ENCODE measurements at places on chromosomes 3 and 15. TPM values are rescaled to one million over a fixed set of nuclear protein-coding genes. Genes with fewer than 3 reads are reported as not detected.

DNA sequence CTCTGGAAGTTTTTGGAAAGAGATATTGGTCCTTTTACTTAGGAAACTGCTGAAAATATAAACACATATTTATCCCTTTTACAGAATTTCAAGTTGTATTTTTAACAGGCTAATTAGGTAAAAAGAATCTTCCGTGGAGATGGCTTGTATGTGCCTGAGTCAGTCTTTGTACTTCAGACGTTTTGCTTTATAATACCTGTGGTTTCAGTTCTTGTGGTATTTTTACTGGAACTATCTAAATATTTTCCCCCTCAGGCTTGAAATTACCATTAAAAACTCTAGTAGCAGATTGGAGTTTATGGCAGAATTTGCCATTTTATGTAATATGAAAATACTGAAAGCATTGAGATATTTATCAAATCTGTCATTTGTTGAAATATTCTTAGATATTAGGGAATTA lies 151.6 kb upstream of the CGNL1 start:
- no peaks in the 10 kb centered on the region for H3K27me3 ChIP-seq
- no peak overlapping the region for H3K27ac ChIP-seq
- H3K4me3 ChIP-seq: no peak overlapping the region
- no peak for DNase-seq
- peaks cover 17% of the 10 kb centered on the region for H3K4me1 ChIP-seq
- H3K36me3 ChIP-seq: no peaks in the 10 kb centered on the region

ADGRG7 gene
- total RNA-seq: not detected

GXYLT2 gene
- total RNA-seq: 0.72 TPM

GRCh38 chr3:132535575-132536441 lies 61.3 kb upstream of the ACKR4 start:
- peaks cover 5% of the 10 kb centered on the region for H3K4me1 ChIP-seq
- no peak overlapping the region for H3K4me3 ChIP-seq
- DNase-seq: peak; percentile 80
- H3K27ac ChIP-seq: no peak overlapping the region

LMAN1L gene
- not detected for total RNA-seq

MTFMT gene
- total RNA-seq: 18.2 TPM

DNA sequence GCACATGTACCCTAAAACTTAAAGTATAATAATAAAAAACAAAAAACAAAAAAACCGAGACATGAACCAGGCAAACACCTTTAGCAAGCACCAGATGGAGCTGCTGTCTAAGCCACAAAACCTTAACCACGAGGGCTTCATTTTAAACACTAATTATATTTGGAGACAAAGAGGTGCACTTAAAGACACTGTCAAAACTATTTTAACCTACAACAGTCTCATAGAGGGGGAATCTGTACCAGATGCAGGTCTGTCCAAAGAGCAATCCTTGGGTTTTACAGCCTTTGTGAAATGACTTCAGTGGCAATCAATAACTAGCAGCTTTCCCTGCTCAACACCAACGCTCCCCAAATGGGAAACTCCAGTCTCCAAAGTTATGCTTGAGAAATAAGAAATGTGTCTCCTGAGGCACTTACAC lies 115.7 kb upstream of the TSPAN3 start:
- H3K36me3 ChIP-seq: peaks cover 2% of the 10 kb centered on the region
- H3K4me1 ChIP-seq: peaks cover 32% of the 10 kb centered on the region
- no peaks in the 10 kb centered on the region for H3K27me3 ChIP-seq
- DNase-seq: no peak
- H3K4me3 ChIP-seq: no peak overlapping the region

DNA sequence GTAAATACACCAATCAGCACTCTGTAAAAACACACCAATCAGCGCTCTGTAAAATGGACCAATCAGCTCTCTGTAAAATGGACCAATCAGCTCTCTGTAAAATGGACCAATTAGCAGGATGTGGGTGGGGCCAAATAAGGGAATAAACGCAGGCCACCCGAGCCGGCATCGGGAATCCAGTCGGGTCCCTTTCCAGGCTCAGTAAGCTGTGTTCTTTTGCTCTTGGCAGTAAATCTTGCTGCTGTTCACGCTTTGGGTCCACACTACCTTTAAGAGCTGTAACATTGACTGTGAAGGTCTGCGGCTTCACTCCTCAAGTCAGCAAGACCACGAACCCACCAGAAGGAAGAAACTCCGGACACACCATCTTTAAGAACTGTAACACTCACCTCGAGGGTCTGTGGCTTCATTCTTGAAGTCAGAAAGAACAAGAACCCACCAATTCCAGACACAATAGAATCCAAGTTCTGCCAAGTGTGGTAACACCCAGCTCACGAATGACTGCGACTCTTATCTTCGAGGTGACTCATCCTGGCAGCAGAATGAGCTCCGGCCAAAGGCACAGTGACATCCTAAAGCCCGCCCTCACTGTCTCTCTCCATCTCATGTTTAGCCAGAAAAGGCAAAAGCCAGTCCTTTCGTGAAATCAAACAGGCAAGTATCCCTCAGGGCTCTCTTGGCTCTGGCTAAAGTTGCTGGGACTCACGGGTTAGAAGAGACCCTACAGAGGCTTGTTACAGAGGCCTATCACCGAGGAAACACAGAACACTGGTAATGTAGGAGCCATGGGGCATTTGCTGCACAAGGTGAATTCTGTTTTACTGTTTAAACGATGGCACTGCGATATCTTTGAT lies 155.2 kb downstream of the FAM43A start:
- no peaks in the 10 kb centered on the region for H3K36me3 ChIP-seq
- H3K27ac ChIP-seq: no peak overlapping the region
- no peaks in the 10 kb centered on the region for H3K27me3 ChIP-seq

GRCh38 chr3:150687613-150688012 lies 16.1 kb downstream of the ERICH6 start:
- no peaks in the 10 kb centered on the region for H3K36me3 ChIP-seq
- H3K4me1 ChIP-seq: no peaks in the 10 kb centered on the region
- no peak overlapping the region for H3K27ac ChIP-seq
- no peaks in the 10 kb centered on the region for H3K27me3 ChIP-seq

DNA sequence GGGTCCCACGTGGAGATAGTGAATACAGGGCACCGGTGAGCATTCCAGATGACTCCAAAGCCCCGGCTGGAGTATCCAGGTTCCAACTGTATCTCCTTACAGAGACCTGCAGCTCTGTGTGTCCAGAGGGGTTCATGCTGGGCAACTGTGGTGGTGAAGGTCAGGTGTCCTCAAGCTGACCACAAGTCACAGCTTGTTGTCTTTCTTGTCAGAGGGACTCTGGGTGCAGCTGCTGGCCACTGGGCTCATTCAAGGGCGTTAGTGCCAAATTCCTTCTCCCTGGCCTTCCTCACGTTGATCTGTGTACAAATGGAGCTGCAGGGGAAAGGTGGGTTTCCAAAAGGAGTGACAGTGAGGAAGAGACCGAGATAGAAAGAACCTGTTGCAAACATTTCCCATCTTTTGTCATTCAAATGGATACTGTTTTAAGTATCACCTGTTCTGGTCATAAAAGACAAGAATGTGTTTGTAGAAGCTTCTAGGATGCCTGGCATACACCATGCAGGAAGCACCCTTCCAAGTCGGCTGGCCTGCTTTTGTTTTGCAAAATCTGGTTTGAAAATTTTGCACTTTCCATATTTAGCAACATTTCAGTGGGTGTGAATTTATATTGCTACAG lies 52.5 kb downstream of the CEMIP start:
- no peak for DNase-seq
- H3K27me3 ChIP-seq: no peaks in the 10 kb centered on the region
- H3K4me3 ChIP-seq: no peak overlapping the region
- no peaks in the 10 kb centered on the region for H3K36me3 ChIP-seq

GRCh38 chr3:134494495-134494894 lies 8.6 kb downstream of the CEP63 start:
- no peak overlapping the region for H3K27ac ChIP-seq
- no peaks in the 10 kb centered on the region for H3K4me1 ChIP-seq
- H3K36me3 ChIP-seq: peaks cover 13% of the 10 kb centered on the region
- H3K27me3 ChIP-seq: no peaks in the 10 kb centered on the region
- DNase-seq: no peak
- H3K4me3 ChIP-seq: no peak overlapping the region

GRCh38 chr3:23595851-23596250 lies 209.9 kb upstream of the UBE2E1 start:
- no peaks in the 10 kb centered on the region for H3K36me3 ChIP-seq
- no peaks in the 10 kb centered on the region for H3K4me1 ChIP-seq
- no peak overlapping the region for H3K4me3 ChIP-seq
- no peak overlapping the region for H3K27ac ChIP-seq
- H3K27me3 ChIP-seq: no peaks in the 10 kb centered on the region

CAMP gene
- not detected for total RNA-seq

HRG gene
- total RNA-seq: 0.30 TPM

DNA sequence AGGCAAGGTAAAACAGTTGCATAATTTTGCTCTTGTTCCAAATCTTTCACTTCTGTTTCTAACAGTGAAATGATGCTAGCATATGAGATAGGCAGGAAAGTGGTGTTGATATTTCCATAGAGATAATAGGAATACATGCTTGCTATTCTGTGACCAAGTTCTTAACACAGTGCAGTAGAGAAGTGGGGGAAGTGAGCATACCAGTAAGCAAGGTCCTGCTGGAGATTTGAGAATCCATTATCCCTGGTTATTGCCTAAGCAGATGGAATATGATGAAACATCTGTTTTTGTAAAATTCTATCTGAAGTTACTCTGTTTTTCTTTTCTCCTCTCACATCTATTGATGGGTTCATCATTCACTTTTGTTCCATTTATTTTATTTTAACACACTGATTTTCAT lies 28.7 kb downstream of the USP8 start:
- H3K36me3 ChIP-seq: peaks cover 41% of the 10 kb centered on the region
- no peaks in the 10 kb centered on the region for H3K4me1 ChIP-seq
- no peak overlapping the region for H3K27ac ChIP-seq
- H3K27me3 ChIP-seq: no peaks in the 10 kb centered on the region
- H3K4me3 ChIP-seq: no peak overlapping the region
- no peak for DNase-seq

MOBP gene
- total RNA-seq: not detected

- H3K4me1 ChIP-seq: peaks cover 7% of the 10 kb centered on the region
- H3K4me3 ChIP-seq: no peak overlapping the region
- no peak for DNase-seq
- H3K27ac ChIP-seq: no peak overlapping the region
These were observed 15.0 kb upstream of the FYCO1 start for GRCh38 chr3:46010519-46011113.

DNA sequence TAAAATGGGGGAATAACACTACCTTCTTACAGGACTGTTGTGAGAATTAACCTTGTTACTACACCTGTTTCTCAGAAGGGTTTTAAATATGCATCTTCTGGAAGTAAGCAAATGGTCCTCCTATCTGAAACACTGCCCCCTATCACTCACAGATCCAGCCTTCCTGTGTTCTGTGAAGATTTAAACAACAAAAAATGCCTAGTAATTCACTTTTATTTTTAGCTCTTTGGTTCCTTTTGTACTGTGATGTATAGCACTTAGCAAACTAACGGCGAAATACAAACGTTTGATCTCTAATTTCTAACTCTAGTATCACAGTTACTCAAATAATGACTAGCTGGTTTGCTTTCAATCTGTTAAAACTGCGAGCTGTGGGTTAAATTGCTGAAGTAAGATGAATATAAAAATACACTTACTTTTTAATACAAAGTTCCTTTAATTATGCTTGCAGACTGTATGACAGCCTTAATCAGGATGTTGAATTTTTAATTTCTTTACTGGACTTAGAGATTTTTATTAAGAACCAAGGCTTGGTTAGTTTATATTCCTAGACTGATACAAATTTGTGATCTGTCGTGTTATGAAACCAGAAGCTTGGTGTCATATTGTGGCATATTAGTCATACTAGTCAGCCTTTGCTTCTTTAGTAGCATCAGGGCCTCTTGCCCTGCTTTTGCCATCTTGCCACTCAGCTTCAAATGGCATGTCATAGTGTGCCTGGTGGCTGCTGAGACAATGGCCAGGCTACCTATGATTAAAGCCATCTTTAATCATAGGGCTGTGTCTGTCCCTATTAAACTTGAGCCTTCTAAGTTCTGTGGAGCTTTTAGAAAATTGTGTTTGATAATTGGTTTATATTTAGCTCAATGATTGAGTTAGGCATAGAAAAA lies 9.2 kb downstream of the EIF3J start:
- peaks cover 5% of the 10 kb centered on the region for H3K36me3 ChIP-seq
- peaks cover 35% of the 10 kb centered on the region for H3K4me1 ChIP-seq
- no peak overlapping the region for H3K27ac ChIP-seq
- H3K27me3 ChIP-seq: no peaks in the 10 kb centered on the region

- no peak overlapping the region for H3K4me3 ChIP-seq
- no peaks in the 10 kb centered on the region for H3K27me3 ChIP-seq
- H3K27ac ChIP-seq: no peak overlapping the region
- H3K36me3 ChIP-seq: no peaks in the 10 kb centered on the region
- no peak for DNase-seq
These were observed 315.4 kb downstream of the DIPK2A start for GRCh38 chr3:144287001-144287400.

- no peaks in the 10 kb centered on the region for H3K27me3 ChIP-seq
- DNase-seq: no peak
- H3K27ac ChIP-seq: no peak overlapping the region
These were observed 120.8 kb downstream of the SLCO3A1 start for GRCh38 chr15:91974321-91974720.

DNA sequence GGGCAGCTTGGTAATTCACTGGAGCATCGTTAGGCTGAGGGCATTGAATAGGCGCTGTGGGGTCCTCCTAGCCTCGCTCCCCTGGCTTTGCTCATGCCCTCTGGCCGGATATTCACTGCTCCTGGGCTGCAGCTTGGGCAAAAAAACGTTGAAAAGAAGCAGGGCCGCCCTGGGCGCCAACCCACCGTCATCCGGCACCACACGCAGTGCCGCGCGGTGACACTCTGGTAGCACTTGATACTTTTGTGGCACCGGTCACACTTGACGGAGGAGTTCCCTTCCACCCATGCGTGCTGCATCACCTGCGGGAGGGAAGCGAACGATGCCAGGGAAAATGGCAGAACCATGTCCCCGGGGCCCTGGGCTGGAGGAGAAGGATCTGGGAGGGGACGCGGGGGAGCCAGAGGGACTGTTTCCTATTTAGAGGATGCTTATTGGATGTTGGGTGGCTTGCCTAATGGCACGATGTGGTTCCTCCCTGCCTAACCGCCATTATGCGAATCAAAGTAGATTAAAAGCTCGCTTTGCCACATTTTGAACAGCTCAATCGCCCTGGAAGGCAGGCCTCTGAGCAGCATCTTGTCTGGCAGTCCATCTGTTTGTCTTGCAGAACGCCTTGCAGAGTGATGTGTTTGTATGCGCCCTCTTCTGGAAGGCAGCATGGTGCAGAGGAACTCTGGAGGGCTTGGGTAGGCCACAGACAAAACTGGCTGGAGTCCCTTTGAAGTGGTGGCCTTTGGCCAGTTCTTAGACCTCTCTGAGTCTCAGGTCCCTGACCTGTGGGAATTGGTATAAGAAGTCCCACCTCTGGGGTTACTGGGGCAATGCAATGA lies 93.2 kb downstream of the DGKG start:
- H3K36me3 ChIP-seq: no peaks in the 10 kb centered on the region
- H3K4me1 ChIP-seq: no peaks in the 10 kb centered on the region
- H3K4me3 ChIP-seq: no peak overlapping the region
- no peak for DNase-seq
- peaks cover 3% of the 10 kb centered on the region for H3K27me3 ChIP-seq
- H3K27ac ChIP-seq: no peak overlapping the region

All from suprapubic skin (tissue), 4 donors.